ENCODE measurements at places on chromosomes 1 and 21.

GRCh38 chr1:33137800-33138199 is 44.0 kb downstream of the TRIM62 start:
- peak; percentile 25 for DNase-seq

GRCh38 chr1:202578565-202578964 is 131.7 kb downstream of the SYT2 start:
- no peak for DNase-seq

- DNase-seq = no peak
These were observed 43.5 kb downstream of the RRAGC start for GRCh38 chr1:38815903-38816627.

GRCh38 chr1:11730429-11730891 is 5.5 kb upstream of the AGTRAP start:
- no peak for DNase-seq

DNA sequence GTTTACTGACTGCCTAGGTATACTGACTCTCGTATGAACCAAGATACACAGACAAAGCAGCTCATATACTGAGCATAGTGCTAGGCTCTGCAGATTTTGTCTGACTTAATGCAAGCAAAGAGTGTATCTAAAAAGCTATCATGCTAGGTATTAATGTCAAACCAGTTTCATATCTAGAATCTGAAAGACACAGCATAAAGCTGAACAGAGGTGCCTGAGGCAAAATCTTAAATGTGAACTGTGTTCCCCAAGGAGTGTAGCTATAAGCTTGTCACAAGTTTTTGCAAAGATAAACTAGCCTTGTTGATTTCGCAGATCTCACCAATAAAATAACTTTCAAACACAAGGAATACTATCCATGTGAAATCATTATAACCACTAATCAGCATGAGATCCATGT is 18.1 kb downstream of the JAK1 start:
- no peak for DNase-seq

GRCh38 chr1:165344736-165345135 is 11.8 kb downstream of the LMX1A start:
- DNase-seq = no peak

DNA sequence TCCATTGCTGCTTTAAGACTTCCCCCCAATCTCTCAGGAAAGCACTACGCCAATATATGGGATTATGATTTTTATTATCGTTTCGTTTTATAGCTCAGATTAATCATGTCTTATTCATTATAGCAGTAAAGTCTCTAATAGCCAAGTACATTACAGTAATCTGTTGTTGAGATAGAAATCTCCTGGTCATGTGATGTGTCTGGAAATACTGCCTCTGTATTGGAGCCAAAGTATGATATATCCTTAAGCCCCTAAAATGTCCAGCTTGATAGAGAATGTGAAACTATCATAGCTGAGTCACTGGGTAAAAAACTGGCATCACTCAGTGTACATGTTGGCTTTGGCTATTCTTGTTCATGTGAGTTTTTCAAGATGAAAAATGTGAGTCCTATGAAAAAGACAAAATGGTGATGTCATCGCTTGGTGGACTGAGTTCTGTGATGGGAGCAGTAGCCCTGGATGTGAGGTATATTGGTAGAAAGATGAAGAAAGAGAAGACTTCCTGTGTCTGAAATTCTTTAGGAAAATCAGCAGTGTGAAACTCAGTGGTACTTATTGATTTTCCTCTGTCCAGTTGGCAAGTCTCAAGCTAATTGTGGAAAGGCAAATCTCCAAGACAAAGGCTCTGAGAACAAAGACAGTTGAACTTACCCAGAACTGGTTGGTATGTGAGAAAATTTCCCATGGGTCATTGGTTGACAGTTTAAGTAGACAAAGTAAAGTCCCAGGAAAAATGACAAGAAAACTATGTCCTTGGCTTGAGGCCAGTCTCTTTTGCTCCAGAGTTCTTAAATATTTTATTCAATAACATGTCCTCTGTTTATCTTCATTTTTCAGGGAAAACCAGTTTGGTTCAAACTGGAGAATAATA is 76.2 kb downstream of the BRINP2 start:
- DNase-seq = no peak

DNA sequence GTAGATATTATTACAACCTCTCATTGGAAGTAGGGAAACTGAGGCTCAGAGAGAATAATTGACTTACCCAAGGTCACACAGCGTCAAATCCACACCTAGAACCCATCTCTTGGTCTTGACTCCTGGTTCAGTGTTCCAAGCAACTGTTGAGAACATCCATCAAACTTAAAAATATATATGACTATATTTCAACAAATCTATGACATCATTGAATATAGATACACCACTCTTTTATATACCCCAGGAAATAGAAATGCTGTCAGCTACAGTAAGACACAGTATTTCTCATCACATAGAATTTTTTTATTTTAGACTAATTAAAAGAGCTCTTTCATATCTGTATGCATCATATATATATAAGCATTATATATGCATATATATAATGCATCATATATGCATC is 56.9 kb downstream of the RUNX3 start:
- DNase-seq = no peak

DNA sequence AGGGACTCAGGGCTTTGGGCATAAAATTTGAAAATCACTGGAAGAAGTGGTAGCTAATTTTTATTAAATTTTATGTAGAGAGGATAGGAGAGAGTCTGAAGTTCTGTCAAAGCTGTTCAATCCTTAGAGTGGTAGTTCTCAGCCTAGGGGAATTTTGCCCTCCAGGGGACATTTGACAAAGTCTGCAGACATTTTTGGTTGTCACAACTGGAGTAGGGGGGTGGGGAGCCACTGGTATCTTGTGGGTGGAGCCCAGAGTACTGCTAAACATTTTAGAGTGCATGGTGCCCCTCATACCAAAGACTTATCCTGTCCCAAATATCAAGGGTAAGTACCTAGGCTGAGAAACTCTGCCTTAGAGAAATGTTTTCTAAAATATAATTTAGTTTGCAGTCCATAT is 30.2 kb downstream of the RASAL2 start:
- DNase-seq = no peak

GRCh38 chr1:16498573-16499413 is 15.3 kb downstream of the RNU1-1 start:
- peak; percentile 80 for DNase-seq

DNA sequence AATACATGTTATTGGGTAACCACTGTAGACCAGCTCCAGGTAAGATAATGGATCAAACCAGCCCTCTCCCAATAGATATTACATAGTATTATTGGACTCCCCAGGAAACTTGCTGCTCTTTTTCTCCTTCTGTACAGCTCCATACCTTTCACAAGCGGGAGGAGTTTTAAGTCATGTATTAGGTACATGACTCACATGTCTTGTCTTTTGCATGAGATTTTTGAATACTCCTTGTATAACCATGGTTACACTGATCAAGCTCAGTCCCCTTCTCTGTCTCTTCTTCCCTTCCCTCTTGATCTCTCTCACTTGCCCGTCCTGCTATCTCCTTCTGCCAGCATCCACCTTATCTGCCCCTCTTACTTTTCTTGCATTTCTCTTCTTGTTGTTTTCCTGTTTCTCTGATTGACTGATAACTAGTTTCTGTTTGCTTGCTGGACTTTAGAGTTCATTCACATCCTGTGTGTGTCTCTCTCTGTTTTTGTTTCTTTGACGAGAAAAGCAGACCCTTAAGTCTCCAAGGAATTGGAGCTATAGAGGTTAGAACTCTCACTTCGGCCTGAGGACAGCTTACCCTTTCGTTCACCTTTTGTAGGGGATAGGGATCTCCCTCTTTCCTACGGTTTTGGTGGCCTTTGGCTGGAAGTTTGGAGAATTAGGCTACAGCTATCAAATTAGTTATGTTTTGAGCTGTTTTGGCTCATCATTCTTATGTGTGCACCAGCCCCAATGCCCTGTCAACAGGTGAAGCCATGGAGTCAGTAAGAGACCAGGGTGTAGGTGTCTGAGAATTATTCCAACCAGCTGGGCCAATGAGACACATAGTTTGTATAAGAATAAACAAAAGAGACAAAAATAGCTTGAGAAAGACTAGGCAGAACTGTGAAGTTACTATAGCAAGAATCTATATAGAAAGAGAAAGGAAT is 49.0 kb upstream of the ASB17 start:
- DNase-seq = no peak

GRCh38 chr1:34726861-34727260 is 28.0 kb upstream of the GJB5 start:
- no peak for DNase-seq

GRCh38 chr1:21007876-21008275 is 168.8 kb downstream of the EIF4G3 start:
- DNase-seq = no peak

DNA sequence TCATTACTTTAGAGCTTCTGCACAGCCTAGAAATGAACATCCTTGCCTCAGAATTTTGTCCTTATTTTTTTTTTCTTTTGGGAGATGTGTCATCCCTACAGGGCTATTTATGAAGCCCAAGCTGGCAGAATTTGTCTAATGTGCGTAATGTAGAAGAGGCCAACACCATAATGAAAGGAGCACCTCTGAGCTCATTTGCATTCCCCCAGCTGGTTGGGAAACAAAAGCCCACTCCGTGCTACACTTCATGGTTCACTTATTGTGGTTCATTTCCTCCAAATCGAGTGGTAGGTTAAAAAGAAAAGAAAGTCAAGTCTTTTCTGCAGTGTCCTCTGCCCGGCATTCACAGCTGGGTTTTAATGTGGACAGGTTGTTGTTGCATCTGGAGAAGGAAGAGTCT is 73.5 kb downstream of the KAZN start:
- DNase-seq = no peak

DNA sequence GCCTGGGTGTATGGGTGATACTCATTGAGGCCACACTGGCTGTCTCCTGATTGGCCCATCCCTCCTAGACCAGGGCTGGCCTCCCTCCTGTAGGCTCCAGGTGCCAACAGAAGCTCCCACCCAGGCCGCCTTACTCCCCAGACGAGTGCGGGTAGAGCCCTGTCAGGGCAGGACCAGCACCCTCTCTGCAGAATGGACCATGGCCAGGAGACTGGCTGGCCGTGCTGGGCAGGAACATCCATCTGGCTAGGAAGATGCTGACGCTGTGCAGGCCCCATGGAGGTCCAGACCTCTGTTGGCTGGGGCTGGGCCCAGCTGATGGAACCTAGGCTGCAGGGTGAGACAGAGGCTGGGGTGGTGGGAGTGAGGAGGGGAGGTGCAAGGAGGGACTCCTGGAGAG is 25.0 kb upstream of the EPB41 start:
- no peak for DNase-seq

DNA sequence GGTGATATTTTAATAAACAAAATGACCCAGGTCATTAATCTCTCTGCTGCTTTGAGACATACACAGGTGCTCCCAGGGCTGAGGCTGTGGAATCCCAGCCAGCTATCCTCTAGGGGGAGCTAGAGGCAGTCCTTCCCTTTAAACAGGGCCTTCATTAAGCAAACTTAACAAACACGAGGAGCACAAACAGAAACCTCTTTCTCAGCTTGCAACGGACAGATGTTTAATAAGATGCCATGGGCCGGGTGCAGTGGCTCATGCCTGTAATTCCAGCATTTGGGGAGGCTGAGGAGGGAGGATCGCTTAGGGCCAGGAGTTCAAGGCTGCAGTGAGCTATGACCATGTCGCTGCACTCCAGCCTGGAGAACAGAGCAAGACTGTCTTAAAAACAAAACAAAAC is 106.7 kb downstream of the HIVEP3 start:
- peak; percentile 48 for DNase-seq

DNA sequence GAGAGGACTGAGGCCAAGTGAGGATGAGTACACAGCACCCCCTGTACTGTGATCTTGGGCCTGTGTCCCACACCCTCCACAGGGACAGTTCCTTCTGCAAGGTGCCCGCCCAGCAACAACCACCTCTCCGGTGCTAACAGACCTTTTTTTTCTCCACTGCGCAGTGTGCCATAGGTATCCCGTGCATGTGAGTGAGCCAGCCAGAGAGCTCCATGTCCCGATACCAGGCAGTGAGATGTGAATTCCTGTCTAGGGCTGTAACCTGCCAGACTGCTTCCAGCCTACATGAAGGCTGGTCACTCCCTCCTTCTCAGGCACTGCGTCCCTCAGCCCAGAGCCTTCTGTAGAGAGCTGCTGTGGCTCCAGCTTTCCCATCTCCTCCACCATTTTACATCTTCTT is 56.9 kb downstream of the PCBP3 start:
- DNase-seq = no peak
